Inflammatory macrophage (primary cell): ENCODE measurements at places on chromosomes 16 and 17.
A peak's percentile ranks its signal among the peaks of the same experiment; 100 is the strongest.

GRCh38 chr16:74052016-74052415, 244.6 kb upstream of the PSMD7 start:
- DNase-seq, result no peak

GRCh38 chr17:34578656-34579016, 746 bp upstream of the TMEM132E start:
- DNase-seq, result no peak

DNA sequence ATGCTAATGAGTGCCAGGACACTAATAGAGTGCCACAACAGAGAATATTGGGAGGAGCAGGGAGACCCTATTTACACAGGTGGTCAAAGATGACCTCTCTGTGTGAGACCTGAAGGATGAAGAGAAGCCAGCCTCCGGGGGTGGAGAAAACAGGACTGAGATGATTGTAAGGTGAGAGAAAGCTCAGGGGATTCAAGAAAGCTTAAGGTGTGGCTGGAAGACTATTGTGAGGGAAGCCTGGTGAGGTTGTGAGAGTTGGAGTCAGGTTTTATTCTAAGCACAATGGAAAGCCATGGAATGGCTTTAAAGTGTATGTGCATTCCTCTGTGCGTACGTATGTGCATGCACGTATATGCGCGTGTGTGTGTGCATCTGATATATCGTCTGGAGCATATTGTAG, 10.4 kb upstream of the MARCHF10 start:
- DNase-seq, result no peak

- DNase-seq, result peak; percentile 72
Measured at GRCh38 chr17:10652984-10653659, 4.0 kb downstream of the MYH3 start.

DNA sequence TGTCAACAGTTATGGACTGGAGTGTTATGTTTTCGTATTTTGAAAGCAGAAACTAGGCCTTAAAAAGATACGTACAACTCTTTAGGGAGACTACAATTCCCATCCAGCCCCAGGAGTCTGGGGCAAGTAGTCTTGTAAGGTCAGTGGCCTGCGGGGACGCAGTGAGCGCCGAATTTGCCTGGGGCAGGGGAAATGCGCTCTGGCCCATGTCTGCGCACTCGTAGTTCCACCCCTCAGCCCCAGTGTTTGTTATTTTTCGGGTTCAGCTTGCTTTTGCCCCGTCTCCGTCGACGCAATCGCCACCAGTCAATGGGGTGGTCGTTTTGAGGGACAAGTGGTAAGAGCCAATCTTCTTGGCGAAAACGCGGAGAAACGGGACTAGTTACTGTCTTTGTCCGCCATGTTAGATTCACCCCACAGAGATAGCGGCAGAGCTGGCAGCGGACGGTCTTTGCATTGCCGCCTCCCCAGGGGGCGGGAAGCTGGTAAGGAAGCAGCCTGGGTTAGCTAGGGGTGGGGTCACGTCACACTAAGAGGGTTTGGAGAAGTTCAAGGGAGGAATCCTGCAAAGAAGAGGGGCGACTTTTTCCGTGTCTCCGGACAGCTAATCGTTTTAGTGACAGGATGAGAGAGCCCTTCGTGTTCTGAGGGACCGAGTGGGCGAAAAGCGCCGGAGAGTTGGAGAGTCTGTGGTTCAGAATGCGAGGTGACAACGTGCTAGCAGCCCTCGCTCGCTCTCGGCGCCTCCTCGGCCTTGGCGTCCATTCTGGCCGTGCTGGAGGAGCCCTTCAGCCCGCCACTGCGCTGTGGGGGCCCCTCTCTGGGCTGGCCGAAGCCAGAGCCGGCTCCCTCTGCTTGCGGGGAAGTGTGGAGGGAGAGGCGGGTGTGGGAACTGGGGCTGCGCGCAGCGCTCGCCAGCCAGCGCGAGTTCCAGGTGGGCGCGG, 1.1 kb upstream of the BRCA1 start:
- DNase-seq, result no peak

DNA sequence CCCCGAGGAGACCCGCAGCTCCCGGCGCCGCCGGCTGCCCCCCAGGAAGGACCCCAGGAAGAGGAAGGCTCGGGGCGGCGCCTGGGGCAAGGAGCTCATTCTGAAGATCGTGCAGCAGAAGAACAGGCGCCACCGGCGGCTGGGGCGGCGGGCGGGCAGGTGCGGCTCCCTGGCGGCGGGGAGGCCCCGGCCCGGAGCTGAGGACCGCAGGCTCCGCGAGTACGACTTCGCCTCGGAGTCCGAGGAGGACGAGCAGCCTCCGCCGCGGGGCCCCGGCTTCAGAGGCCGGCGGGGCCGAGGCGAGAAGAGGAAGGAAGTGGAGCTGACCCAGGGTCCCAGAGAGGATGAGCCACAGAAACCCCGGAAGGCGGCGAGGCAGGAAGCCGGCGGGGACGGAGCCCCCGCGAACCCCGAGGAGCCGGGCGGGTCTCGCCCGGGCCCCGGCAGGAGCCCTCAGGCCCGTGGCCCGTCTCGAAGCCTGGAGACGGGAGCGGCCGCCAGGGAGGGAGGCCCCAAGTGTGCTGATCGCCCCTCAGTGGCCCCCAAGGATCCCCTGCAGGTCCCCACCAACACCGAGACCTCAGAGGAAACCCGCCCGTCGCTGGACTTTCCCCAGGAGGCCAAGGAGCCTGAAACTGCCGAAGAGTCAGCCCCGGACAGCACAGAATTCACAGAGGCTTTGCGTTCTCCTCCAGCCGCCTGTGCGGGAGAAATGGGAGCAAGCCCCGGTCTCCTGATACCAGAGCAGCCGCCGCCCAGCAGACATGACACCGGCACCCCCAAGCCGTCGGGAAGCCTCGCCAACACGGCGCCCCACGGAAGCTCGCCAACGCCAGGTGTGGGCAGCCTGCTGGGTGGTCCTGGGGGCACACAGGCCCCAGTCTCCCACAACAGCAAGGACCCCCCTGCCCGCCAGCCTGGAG, 22.3 kb upstream of the ZFPM1 start:
- DNase-seq, result peak; percentile 58

- peak; percentile 34 for DNase-seq
Measured at GRCh38 chr17:752620-753219, 656 bp upstream of the GEMIN4 start.

DNA sequence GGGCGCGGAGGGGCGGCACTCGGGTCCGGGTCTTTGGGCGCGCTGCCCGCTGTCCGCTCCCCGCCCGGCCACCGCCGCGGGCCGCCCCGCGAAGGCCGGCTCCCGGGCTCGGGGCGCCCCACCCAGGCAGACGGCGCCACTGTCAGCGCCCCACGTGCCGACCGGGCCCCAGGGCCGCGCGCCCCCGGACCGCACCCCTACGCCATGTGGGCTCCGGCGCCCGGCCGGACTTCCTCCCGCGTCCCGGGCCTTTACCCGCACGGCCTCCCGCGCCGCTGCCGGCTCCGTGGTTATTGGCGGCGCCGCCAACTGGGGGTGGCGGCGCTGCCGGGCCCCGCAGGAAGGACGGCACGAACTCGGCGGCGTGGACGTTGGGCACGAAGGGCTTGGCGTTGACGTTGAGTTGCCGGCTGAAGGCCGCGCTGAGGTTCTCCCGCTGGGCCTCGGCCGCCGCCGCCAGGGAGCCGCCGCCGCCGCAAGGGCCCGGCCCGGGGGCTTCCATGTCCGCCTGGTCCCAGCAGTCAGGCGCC, 577 bp downstream of the GSPT1 start:
- peak; percentile 68 for DNase-seq

DNA sequence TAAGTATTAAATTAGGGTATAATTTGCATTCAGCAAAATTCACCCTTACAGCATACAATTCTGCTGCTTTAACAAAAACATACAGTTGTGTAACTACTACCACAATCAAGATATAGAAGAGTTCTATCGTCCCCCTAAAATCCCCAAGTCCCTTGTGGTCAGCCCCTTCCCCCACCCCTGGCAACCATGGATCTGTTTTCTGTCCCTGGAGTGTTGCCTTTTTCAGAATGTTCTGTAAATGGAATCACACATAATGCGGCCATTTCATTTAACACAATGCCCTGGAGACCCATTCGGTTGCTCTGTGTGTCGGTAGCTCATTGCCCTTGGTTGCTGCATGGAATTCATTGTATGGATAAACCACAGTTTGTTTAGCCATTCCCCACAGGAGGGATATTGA, 190.2 kb downstream of the IRX5 start:
- no peak for DNase-seq

GRCh38 chr16:88904676-88905365, 38.4 kb upstream of the PABPN1L start:
- DNase-seq, result no peak

GRCh38 chr17:81682565-81683207, 911 bp downstream of the ARL16 start:
- DNase-seq, result no peak

DNA sequence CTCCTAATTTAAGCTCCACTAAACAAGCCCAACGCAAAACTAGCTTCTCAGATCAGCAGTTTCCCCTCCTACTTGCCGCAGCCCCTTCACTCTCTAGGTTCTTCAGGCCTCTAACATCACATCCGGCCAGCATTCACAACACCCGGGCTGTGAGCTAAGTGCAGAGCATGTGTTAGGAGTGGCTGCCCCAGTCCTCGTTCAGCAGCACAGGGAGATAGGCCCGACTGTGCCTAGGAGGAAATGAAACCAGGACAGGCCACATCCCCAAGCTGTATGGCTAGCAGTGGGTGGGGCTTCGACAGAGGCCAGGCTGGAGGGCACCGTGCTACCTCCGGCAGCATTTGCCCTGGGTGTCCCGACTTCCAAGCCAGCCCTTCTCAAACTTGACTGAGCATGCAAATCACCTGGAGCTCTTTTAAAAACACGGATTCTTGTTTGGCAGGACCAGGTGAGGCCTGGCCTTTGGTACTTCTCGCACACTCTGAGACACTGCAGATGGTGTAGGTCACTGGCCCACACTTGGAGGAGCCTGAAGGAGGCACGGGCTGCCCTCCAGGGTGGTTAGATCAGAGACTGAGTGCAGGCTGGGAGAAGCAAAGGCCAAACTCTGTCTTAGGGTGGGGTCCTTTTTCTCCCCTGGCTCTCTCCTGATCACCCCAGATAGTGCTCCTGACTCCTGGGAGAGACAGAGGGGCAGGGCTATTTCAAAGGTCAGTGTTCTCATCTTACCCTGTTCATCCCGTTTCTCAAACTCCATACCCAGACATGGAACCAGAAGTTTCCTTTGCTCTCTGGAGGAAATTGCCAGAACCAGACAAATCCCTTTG, 202.0 kb downstream of the C16orf78 start:
- peak; percentile 88 for DNase-seq

- no peak for DNase-seq
Measured at GRCh38 chr16:12146966-12147365, 170.4 kb downstream of the SNX29 start.

DNA sequence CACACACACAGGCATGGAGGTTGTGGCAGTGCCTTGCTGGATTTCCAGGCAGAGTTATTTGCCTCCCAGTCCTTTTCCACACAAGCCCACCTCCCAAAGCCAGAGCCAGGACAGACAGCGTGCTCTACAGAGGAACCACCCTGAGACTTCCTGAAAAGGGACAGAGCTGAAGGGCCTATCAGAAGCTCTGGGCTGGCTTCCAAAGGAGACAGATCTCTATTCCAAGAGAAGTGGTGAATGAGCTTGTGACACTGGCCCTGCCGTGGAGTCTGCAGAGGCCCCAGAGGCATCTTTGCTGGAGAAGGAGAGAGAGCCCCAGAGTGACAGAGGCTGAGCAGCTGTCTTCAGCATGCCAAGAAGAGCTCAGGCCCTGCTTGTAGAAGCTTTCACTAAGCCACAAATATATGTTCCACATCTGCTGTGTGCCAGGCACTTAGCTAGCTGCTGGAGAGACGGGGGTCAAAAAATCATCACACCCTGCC, 8.3 kb upstream of the LPCAT2 start:
- peak; percentile 83 for DNase-seq

DNA sequence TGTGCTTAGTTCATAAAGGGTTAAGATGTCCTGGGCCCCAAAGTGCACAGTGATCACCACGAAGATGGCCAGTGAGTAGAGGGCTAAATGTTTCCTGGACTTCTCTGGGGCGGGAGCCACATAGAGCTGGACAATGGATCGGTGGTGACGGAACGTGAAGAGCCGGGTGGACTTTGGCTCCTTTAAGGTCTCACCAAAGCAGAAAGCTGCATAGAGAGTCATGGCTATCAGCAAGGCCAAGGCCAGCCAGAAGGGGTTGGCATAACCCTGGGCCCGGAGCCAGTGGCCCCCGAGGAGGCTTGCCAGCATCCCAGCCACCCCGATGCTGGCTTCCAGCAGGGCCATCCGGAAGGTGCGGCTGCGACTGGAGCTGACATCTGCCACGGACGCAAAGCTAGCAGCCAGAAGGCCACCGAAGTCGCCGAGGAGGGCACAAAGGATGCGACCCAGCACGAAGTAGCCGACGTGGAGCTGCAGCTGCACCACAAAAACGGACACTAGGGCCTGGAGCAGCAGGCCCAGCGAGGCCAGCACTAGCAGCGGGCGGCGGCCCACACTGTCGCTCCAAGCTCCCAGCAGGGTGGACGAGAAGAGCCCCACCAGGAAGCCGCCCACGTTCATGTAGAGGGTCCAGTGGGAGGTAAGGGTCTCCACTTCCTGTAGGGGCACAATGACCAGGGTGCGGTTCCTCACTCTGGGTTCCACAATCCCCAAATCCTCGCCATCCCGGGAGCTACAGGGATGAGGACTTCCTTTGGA, 1.0 kb downstream of the SLC46A1 start:
- DNase-seq, result no peak

DNA sequence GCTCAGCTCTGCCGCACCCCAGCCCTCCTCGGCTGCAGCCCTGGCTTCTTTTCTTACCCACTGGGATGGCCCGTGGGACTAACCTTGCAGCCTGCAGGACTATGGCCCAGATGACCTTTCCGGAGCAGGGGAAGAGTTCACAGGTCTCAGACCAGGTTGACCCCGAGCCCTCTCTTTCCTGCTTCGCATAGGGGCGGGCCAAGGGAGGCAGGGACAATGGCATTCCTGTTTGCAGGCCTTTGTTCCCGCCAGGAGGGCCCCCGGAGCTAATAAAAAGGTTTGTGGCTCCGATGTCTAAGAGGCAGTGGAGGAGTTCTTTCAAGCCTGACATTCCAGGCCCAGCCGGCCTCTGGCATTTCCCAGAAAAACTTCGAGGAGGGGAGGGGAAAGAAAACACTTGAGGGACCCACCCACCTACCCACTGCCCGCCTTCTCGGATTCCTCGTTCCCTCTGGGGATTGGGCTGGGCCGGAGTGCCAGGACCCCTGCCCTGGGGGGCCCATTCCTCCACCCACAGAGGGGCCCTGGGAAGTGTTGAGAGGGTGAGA, 5.8 kb upstream of the SOCS3 start:
- DNase-seq, result no peak
